CD4-positive, alpha-beta T cell (primary cell): ENCODE measurements at places on chromosomes 3 and 15.

GRCh38 chr3:23873941-23874340, 42.8 kb downstream of the NKIRAS1 start:
- no peak for DNase-seq

- DNase-seq: no peak
Measured at GRCh38 chr3:17577796-17578520, 164.5 kb downstream of the TBC1D5 start.

- no peak for DNase-seq
Measured at GRCh38 chr15:100729461-100729860, 127.1 kb downstream of the ASB7 start.

DNA sequence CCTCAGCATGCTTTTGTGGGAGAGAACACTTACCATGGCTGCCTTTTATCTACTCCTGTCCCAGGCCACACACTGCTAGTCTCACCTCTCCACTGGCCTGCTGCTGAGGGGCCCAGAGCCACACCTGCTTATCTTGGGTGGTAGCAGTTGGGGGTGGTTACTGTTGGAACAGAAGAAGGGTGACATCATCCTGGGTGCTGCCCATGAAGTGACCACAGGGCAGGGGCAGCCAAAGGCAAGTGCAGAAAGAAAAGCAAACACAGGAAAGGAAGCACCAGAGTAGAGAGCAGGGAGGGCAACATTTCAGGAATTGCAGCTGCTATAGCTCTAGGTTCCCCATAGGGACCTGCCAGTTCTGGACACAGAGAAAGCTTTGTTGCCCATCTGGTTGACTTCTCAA, 345.2 kb downstream of the VPS13C start:
- no peak for DNase-seq

DNA sequence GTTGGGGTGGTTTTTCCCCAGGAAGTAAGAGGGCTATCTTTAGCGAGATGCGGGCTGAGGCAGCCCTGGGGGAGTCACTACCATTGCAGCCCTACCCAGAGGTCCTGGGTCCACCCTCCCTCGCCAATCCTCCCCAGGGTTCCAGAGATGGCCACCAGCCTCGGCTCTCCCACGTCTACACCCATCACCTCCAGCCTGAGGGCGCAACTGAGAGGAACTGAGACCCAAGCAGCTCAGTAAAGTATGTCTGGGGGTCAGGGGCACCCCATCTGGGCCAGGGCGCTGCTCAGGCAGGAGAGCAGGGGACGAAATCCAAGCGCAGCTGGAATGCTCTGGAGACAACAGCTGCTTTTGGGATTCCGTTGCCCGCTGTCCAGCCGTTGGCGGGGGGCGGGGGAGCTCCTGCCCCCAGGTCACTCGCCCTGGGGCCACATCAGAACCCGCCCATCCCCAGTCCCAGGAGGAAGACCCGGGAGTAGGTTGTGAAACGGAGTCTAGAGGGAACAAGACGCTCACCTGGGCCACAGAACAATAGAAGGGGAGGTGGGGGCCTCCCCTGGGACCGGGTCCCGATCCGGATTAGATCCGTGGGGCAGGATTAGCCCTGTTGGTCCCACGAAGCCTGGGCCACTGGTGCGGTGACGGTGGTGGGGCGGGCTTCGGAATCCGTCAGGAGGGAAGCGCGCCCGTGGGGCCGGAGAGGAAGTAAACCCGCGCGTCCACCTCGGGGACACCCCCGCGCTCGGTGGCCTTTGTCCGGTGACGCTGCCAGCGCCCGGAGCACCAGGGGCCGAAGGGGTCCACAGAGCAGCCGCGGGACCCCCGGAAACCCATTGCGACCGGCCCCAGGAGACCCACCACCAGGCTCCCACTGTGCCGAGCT, 1.4 kb upstream of the NDUFAF3 start:
- no peak for DNase-seq

GRCh38 chr3:51819709-51820406, 40.8 kb upstream of the IQCF6 start:
- DNase-seq: no peak

DNA sequence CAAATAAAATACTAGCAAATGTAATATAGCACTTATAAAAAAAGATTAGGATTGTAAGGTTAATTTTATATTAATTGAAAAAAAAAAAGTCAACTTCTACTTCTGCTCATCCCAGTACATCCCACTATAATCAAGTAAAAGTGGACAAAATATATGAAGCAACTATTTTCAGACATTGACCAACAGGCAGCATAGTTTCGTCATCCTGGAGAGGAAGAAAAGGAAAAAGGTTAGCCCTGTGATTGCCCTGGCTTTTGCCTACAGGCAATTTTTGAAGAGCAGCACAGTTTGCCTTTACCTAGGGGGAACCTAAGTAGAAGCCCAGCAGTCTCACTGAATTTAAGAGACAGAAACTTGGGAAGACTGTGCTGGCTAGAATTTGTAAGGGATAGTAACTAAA, 52.2 kb upstream of the ACTC1 start:
- no peak for DNase-seq

GRCh38 chr3:106830334-106830733, 546.9 kb upstream of the CCDC54 start:
- no peak for DNase-seq

GRCh38 chr3:21750831-21751391, at the start of gene ZNF385D:
Gene ZNF385D (minus strand): TSS chr3:21751210. CDS start chr3:21750916, 294 bp downstream.
- no peak for DNase-seq

DNA sequence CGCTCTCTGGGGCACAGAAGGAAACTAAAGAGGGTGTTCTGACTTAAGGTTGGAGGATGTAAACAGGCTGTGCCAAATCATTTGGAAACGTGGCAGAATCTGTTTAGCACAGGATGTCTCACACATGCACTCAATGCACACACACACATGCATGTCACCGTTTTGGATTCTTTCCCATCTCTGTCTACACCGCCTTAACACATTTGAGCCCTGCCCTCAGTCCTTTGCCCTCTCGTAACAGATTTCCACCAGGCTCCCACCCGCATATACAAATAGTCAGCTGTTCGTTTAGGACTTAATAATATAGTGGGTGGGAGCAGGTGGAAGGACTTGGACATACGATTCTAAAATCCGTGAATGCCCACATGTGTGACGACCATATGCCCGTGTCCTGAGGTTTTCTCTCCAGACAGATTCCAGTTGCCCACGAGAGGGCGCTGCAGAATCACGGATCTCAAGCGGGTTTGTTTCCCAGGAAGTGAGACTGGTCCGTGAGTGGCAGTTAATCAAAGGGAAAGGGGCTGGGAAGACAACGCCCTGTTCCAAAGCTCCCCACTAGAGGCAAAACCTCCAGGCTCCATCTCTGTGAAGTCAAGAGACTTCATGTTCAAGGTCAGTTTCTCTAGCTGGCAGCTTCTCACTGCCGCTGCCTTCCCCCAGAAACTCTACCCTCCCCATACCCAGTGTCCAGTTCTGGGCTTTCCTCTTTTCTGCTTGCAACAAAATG, 44.5 kb downstream of the NOX5 start:
- peak; percentile 72 for DNase-seq
